ENCODE measurements at places on chromosomes 11 and 22.

DNA sequence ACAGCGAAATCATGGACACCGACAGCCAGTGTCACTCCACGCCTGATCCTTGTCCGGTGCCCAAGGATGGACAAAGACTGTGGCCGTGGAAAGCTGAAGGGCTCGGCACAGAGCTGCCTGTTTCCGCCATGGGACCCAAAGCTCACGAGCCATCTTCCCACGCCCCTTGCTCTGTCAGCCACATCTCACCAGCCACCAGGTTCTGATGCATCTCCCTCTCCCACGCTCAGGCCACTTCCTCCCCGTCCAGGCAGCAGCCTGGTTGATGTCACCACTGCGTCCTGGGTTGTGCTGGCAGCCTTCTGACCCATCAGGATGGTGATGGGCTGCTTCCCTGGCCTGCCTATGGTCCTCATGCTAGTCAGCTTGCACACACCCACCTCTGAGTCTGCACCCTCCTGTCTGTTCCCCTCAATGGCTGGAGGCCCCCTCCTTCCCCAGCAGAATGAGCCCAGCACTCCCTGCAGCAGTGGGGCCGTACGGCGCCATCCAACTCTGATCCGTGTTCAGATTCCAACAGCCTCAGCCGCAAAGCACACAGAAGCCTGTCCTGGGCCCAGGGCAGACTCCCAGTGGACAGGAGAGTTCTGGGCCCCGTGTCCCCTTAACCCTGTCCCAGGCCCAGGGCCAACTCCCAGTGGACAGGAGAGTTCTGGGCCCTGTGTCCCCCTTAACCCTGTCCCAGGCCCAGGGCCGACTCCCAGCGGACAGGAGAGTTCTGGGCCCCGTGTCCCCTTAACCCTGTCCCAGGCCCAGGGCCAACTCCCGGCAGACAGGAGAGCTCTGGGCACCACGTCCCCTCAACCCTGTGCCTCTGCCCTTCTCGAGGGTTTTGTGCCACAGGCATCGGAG lies 259.5 kb downstream of the BRD1 start:
- DNase-seq: no peak

GRCh38 chr22:28029201-28029948 lies 110.3 kb upstream of the PITPNB start:
- peak; percentile 52 for DNase-seq

DNA sequence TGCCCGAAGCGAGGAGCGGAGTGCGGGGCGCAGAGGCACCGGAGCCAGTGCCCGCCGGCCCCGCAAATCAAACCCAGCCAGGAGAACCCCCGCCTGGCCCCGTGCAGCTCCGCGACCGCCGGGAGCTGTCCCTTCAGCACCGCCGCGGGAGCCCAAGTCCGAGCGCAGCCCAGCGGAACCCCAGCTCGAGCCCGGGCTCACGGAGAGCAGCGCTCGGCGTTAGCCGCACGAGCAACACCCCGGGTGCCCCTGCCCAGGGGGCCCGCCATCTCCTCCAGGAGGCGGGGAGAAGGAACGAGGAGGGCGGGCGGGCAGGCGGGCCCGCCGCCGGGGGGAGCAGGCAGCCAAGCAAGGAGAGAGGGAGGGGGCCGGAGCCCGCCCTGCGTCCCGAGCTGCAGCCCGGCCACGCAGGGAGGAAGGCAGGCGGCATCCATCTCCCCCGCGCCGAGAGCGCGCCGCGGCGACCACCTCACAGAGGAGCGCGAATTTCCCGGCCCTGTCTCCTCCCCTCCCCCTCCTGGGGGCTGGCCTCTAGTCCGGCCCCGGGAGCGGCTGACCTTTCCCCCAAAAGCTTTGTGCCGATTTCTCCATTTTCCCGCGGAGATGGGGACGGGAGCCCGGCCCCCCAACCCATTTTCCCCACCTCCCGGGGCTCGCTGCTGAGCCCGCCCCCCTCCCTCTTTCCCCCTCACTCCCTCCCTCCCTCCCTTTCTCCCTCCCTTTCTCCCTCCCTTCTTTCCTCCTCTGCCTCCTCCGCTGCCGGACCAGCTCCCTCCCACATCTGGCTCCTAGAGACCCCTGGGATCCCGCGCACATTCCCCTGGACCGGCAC lies 621 bp downstream of the KCNC1 start:
- peak; percentile 85 for DNase-seq

GRCh38 chr11:96147186-96147585 lies 195.8 kb downstream of the MAML2 start:
- no peak for DNase-seq

- no peak for DNase-seq
Observed at GRCh38 chr11:65709661-65710060, 2.4 kb upstream of the KAT5 start.

DNA sequence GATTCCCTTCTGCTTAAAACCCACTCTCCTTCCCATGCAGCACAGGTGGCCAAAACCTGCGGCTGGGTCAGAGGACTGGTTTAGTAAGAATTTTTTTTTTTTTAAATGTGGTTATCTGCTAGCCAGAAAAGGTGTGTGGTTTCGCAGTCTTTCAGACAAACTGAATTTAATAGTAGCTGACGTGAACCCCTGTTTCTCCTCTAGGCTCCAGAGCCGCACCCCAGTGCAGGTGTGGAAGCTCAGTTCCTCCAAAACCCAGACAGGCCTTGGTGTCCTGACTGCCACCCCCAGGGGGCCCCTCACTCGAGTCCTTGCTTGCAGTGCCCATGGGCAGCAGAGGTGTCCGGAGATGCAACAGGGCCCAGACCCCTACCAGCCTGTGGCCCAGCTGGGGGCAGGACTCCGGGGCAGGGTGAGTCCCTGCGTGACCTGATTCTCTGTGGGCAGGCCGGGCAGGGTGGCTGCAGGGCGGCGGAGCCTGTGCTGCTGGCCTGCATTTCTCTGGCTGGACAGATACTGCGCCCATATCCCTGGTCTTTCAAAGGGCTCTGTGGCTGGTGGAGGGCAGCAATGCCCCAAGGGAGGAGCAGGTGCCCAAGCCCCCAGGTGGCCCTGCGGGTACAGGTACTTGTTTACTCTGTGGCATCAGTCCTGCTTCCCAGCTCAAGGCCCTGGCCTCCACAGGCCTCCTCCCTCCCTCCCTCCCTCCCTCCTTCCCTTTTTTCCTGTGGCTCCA lies 15.2 kb downstream of the KCNQ1 start:
- DNase-seq: no peak

- no peak for DNase-seq
Observed at GRCh38 chr11:35321111-35321510, 98.2 kb downstream of the SLC1A2 start.

- no peak for DNase-seq
Observed at GRCh38 chr11:86745571-86745970, 54.8 kb upstream of the PRSS23 start.

Data from hepatic stellate cell (primary cell).